ENCODE measurements at places on chromosomes 4 and X.

DNA sequence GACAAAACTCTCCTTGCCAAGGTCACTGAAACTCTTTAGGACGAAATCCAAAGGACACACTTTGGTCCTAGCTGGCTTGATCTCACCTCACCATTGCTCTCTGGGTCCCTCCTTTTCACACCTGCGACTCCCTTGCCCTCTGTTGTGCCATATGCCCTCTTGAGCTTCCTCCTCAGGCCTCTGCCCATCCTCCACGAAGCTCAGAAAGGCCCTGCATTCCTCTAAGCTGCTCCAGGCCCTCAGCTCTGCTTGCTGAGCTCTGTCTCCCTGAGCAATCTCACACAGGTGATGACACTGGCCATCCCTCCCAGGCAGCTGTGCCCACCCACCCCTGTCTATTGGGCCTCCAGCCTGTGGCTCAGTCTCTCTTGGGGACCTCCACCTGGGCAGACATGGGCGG lies 10.1 kb upstream of the AFAP1 start:
- no peak for DNase-seq

DNA sequence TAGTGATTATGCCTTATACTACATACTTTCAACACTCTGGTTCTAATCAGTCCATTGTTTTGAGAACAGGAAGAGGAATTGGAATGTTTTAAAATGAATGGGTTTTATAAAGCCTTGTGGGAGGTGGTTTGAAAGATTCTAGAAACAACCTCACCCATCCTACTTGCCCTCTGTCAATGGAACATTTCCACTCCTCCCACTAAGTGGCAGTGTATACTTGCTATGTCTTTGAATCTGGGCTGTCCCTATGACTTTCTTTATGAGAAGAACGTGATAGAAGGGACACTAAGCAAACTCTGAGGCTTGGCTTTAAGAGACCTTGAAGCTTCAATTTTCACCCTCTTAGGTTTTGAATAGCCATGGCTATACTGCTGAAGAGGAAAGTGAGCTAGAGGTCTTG lies 611.2 kb downstream of the PPP4R3C start:
- no peak for DNase-seq

DNA sequence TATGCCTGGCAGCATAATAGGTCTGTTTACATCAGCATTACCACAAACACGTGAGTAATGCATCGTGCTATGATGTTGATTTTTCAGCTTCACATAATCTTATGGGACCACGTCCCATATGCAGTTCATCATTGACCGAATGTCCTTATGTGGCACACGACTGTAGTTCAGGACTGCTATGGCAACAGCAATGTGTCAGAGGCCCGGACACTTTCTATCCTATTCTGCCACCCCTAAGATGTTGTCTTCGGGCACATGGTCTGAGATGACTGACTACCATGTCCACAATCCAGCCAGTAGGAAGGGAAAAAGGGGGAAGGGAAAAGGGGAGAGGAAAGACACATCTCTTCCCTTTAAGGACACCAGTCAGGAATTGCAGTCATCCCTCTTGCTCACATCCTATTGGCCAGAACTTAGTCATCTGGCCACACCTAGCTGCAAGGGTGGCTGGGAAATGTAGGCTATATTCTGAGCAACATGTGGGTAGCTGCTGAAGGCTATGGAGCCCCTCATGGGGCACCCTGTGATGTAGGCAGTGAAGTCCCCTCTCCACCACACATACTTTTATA lies 196.0 kb upstream of the RBPJ start:
- DNase-seq = no peak

- DNase-seq = no peak
Observed at GRCh38 chr4:14524276-14524675, 478.0 kb upstream of the CPEB2 start.

DNA sequence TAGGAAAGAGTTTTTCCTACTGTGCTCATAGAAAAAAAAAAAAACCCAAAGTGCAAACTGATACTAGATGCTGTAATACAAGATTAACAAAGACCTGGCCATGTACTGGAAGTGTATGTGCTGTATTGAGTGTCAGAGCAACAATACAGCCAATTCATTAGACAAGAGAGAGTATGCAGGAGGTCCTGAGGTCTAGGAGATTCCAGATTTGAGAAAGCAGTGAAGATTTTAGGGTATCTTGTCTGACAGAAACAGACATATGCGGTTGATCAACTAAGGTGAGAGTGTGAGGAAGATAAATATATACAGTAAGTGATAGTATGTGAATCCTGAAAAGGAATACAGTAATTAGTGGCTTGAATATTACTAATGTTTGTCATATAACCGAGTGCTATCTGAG lies 3.0 kb downstream of the GPR174 start:
- no peak for DNase-seq

- DNase-seq = no peak
Observed at GRCh38 chrX:19743386-19743785, 144.0 kb downstream of the SH3KBP1 start.

GRCh38 chrX:118038614-118039365 lies 77.8 kb downstream of the KLHL13 start:
- no peak for DNase-seq

GRCh38 chr4:188722911-188723310 lies 583.7 kb downstream of the TRIML1 start:
- DNase-seq = no peak

- no peak for DNase-seq
Observed at GRCh38 chr4:59381591-59381990, 1818.5 kb upstream of the ADGRL3 start.

DNA sequence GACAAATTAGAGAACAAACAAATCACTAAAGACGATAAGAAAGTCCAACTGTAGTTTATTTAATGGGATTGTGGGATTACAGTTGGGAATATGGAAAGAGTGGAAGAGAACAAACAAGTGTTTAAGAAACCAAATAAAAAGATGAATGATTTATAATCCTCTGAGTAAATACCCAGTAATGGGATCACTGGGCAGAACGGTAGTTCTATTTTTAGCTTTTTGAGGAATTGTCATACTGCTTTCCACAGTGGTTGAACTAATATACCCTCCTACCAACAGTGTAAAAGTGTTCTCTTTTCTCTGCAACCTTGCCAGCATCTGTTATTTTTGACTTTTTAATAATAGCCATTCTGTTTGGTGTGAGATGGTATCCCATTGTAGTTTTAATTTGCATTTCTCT lies 15.0 kb downstream of the C4orf51 start:
- no peak for DNase-seq

DNA sequence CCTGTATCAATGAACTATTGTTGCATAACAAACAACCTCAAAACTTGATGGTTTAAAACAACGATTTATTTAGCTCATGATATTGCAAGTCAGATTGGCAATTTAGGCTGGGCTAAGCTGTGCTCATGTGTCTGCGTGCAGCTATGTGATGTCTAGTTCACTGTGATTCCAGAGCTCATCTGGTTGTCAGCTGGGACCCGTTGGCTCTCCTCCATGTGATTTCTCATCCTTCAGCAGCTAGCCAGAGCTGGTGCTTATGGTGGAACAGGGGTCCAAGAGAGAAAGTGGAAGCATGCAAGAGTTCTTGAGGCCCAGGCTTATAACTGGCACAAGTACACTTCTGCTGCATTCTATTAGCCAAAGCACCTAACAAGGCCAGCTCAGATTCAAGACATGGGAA lies 28.8 kb upstream of the TRPC3 start:
- no peak for DNase-seq

- no peak for DNase-seq
Observed at GRCh38 chr4:55512922-55513571, 33.7 kb downstream of the CLOCK start.

- no peak for DNase-seq
Observed at GRCh38 chrX:38256019-38256418, 35.3 kb upstream of the SRPX start.

- peak; percentile 87 for DNase-seq
Observed at GRCh38 chr4:8241895-8242696, 27.5 kb upstream of the HTRA3 start.

DNA sequence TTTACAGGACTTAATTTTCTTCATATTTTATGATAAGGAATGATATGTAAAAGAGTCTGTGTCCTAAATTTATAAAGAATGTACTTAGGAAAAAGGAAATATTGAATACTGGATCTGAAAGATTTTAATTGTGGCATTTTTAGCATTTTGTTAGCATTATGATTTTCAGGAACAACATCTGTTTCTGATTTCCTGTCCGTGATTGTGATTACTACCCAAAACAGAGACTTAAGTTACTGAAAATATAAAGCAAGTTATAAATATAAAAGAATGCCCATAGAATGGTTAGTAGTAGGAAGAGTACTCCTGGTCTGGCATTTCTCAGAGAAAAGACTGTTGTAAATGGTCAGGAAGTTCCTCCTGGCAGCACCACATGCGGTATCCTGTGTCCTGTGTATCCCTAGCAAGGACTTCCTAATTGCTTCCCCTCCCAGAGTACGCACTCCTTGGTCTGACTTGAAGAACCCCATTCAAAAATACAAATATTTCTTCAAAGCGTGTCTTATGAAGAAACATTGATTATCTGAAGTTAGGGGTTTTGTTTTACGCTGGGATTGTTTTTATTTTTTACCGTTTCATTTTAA lies 88.9 kb downstream of the RS1 start:
- DNase-seq = no peak

- DNase-seq = no peak
Observed at GRCh38 chr4:126630230-126630629, 1002.5 kb upstream of the INTU start.

DNA sequence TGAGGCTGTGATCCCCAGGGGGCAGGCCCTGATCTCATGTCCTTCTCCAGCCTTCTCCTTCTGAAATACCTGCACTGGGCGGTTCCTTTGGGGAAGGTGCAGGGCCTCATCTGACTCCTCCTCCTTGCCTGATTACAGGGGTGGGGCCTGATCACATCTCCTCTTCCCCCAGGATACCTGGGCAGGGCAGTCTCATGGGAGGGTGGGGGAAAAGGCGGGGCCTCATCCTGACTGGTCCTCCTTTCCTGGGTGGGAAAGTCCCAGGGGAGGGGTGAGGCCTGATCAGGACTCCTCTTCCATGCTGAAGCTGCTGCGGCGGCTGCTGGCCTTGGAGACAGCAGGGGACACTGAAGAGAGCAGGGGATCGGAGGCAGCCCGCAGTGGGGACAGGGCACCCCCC lies 13.3 kb downstream of the TFE3 start:
- no peak for DNase-seq

- no peak for DNase-seq
Observed at GRCh38 chr4:85607624-85608023, 132.7 kb downstream of the ARHGAP24 start.

- DNase-seq = peak; percentile 2
Observed at GRCh38 chrX:15497865-15498264, 2.7 kb upstream of the BMX start.

- no peak for DNase-seq
Observed at GRCh38 chrX:154022108-154022507, 2.4 kb upstream of the IRAK1 start.

DNA sequence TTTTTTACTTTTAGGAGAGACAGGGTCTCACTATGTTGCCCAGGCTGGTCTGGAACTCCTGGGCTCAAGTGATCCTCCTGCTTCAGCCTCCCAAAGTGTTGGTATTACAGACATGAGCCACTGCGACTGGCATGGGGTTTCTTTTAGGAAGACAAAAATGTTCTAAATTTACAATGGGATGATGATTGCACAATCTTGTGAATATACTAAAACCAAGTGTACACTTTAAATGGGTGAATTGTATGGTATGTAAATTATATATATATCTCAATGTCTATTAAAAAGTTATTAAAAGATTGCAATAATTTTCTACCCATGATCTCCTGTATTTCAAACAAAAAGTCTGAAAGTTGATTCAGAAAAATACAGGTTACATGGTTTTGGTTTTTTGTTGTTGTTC lies 9.1 kb upstream of the MAGIX start:
- no peak for DNase-seq

GRCh38 chrX:107659768-107660167 lies 31.5 kb downstream of the PRPS1 start:
- DNase-seq = no peak

DNA sequence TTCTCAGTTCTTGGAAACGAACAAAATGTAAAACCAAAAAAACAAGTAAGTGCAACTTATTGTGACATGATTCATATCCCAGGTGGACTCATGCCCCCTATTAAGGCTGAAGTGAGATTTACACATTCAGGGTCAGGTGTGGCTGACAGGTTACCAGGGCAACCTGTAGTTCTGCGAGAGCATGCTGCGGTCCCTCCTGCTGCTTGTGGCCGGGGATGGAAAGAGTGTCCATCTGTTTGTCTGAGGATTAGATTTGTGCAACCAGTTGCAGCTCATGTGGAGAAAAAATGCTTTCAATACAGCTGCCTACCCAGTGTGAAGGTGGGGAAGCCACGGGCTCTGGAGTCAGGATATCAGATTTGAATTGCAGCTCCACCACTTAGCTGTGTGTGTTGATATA lies 78.8 kb downstream of the FAM184B start:
- DNase-seq = no peak

GRCh38 chrX:68232206-68232605 lies 201.1 kb downstream of the OPHN1 start:
- no peak for DNase-seq

- DNase-seq = no peak
Observed at GRCh38 chr4:8326206-8326605, 56.7 kb downstream of the HTRA3 start.

DNA sequence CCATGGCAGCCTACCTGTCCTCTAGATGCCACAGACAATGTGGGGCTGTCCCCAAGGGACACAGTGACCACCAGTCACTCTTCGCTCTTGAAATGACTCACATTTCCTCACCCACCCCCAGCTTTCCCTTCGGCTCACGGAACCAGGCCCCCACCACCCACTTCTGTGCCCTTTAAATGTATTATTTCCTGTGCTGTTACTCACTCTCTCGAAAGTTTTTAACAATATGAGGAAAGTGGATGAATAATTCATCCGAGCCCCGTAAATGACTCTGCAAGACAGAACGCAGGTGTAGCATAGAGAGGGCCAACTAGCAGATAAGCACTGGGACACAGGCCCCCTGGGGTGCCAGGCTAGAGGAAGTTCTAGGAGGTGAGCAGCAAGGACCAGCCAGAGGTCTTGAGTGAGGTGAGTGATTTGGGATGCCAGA lies 179.5 kb upstream of the TBL1X start:
- no peak for DNase-seq

DNA sequence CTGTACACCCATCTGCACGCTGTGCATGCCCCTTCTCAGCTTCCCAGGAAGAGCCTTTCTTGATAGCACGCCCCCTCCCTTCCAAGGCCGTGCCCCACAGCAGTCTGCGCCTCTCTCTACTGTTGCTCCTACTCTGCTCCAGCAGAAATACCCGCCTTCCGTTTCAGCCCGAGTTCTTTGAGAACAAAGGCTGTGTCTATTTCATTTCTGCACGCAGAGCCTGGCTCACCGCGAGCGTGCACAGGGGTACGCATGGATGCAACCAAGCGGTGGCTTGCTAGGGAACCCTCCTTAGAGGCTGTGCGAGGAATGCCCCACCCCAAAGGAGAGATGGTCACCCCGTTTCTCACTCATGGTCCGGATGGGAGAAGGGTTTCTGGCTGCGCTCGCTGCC lies 485 bp downstream of the AADAT start:
- DNase-seq = no peak

DNA sequence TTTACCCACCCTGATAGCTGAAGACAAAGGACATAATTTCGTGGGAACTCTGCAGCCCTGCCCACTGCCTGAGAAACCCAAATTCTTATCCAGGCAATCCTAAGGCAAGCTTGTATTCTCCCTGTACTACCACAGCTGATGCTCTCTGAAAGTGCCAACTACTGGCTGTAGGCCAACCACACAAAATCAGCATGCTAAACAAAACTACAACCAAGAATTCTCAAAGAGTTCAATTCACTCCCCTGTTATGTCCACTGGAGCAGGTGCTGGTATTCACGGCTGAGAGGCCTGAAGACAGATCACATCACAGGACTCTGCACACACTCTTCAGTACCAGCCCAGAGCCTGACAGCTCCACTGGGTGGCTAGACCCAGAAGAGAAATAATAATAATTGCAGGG lies 375.9 kb upstream of the NDST4 start:
- no peak for DNase-seq
